Lower leg skin (tissue), 4 donors: ENCODE measurements at places on chromosomes 2 and 18.

DNA sequence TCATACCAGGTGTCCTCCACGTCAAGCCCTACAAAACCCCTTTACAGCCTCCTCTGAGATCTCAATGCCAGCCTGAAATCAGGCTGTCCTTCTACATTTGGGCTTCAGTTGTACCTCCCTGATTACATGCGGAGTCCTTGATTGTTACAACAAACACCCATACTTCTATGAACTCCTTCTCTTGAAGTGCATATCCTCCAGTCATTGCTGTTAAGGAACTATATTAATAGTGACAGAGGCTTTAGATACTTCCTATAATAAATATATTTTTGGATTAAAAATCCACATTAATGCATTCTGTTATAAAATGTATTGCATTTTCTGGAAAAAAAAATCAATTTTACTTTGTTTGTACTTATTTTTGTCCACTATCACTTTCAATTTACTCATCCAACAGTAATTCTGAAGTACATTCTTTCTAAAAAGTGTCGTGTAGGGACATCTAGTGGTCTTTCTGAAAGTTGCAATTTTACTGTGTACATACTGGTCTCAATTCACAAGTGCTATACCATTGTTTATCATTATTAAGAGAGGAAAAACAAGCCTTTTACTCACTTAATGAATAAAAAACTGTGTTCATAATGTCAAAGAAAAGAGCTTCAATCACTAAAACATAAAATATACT lies 316.4 kb downstream of the DSEL start:
- no peak for DNase-seq

DNA sequence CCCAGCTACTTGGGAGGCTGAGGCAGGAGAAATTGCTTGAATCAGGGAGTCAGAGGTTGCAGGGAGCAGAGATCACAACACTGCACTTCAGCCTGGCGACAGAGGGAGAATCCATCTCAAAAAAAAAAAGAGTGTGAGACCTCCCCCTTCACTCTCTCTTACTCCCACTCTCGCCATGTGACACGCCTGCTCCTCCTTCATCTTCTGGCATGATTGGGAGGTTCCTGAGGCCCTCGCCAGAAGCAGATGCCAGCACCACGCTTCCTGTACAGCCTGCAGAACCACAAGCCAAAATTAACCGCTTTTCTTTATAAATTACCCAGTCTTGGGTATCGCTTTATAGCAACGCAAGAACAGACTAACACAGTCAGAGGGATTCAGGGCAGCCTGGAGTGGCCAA lies 66.3 kb upstream of the CREB1 start:
- DNase-seq = no peak

- no peak for DNase-seq
Observed at GRCh38 chr18:8620845-8621244, 11.6 kb downstream of the RAB12 start.

- no peak for DNase-seq
Observed at GRCh38 chr2:204583773-204584172, 38.5 kb downstream of the PARD3B start.

GRCh38 chr2:15956230-15956629 lies 15.9 kb downstream of the MYCN start:
- no peak for DNase-seq
